Thoracic aorta endothelial cell (primary cell): ENCODE measurements at places on chromosomes 12 and 14. TPM values are rescaled to one million over a fixed set of nuclear protein-coding genes. Genes with fewer than 3 reads are reported as not detected.

The PKP2 gene
- total RNA-seq: 5.1 and 8.7 TPM in 2 replicates

The SMOC1 gene
- 0.14 and 1.2 TPM in 2 replicates for total RNA-seq

The TBX3 gene
- total RNA-seq: 0.53 and 3.2 TPM in 2 replicates

The CLEC4A gene
- 0.14 TPM in 1 of 2 replicates, not detected in the other for total RNA-seq

The LRRC10 gene
- total RNA-seq: not detected in 2 replicates

The SERPINA1 gene
- total RNA-seq: 0.13 TPM in 1 of 2 replicates, not detected in the other
